ENCODE measurements at places on chromosomes 3 and 15. TPM values are rescaled to one million over a fixed set of nuclear protein-coding genes. Genes with fewer than 3 reads are reported as not detected.

- DNase-seq, result no peak
Observed at GRCh38 chr15:62343397-62343796, 178.3 kb upstream of the C2CD4B start.

DNA sequence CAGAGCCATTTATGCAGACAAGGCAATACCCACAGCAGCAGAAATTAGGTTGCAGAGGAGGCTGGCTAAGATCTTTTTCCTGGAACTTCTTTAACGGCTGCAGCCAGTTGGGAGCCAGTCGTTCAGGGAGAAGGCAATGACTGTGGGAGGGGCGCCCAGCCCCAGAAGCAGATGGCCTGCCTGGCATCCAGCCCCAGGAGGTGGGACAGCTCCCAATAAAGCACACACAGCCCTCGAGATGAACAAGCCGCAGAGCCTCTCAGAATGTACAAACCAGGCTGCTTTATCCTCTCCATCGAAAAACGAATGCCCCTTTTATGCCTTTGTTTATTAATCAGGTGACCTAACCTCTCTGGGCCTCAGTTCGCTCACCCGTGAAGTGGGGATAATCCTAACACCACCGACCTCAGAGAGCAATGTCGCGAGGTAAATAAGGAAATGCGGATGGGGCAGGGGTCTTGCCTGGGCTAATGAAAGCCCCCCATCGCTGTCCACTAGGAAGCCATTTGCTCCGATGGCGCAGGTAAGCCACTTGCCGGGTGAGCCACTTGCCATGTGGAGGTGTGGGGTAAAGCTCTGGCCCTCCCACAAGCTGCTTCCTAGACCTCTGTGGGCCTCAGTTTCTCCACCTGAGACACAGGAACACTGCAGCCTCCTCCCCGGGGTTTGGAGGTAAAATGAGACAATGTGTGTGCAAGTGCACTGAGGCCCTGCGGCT, 35.8 kb downstream of the MGLL start:
- peak; percentile 40 for DNase-seq

DNA sequence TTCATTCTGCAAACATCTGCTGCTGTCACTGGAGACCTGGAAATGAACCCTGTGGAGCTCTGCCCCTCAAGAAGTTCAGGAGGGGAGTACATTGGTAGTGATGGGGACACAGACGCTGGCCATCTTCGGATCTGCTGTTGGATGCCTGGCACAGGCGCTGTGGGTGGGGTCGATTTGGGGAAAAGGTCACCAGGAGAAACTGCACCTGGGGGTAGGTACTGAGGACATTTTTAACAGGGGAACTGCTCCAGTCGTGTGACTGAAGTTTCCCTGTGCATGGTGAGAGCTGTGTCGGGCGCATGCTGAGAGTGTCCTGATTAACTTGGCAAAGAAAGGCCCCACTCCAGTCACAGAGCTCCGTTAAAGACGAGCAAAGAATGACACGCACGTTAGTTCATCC, 3.4 kb downstream of the UROC1 start:
- no peak for DNase-seq

GRCh38 chr3:52444860-52445793, at the start of gene SEMA3G:
Gene SEMA3G, minus strand, starts transcription at chr3:52445103. Its CDS starts 76 bp downstream, at chr3:52445027.
- DNase-seq, result peak; percentile 74

BLOC1S6 gene
- total RNA-seq, result 18.5 TPM

GRCh38 chr15:29062179-29062591, 176.4 kb downstream of the APBA2 start:
- DNase-seq, result no peak

Measured in HT-29 (cell line).